ENCODE measurements at places on chromosomes 12 and 14.

DNA sequence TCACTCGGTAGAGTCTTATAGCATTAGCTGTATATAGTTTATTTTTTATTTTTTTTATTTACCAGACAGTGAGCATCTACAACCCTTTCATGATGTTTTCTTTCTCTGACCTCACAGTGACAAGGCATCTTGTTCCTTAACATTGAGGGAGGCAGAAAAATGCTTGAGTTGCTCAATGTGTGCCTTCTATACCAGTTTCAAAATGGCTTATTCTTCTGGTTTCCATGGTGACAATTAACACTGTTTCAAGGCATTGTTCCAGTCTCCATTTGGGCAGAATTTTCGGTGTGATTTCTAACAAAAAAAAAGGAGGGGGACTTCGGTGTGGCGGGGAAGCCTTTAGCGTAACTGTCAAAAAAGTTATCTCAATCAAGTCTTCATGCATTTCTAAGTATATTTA lies 209.7 kb upstream of the NPAS3 start:
- DNase-seq, result no peak

- no peak for DNase-seq
Observed at GRCh38 chr12:49823350-49823749, 4.9 kb downstream of the NCKAP5L start.

- DNase-seq, result no peak
Observed at GRCh38 chr14:105087308-105087962, 22.2 kb upstream of the GPR132 start.

DNA sequence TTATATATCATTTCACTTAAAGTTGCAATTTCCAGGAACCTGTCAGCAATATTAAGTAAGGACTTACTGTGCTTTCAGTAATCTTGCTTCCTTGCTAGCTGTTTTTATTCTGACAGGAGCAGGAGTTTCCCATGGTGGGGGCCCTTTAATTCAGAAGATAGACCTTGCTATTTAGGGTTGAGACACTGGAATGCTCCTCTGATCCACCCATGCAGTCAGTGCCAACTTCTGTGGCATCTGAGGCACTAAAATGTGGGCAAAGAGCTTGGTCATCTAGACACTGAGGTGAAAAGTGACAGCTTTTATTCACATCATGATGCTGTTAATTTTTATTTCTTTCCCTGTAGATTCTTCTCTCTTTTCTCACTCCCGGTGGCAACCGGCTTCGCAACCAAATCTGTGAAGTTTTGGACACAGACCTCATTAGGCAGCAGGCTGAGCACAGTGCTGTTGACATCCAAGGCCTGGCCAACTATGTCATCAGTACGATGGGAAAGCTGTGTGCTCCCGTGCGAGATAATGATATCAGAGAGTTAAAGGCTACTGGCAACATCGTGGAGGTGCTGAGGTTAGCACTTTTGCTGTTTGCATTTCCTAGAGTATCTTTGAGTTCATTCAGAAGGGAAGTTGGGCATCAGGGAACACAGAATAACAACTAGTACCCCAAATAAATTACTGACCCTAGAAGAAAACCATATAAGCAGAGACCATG lies 18.8 kb downstream of the TCP11L2 start:
- no peak for DNase-seq

DNA sequence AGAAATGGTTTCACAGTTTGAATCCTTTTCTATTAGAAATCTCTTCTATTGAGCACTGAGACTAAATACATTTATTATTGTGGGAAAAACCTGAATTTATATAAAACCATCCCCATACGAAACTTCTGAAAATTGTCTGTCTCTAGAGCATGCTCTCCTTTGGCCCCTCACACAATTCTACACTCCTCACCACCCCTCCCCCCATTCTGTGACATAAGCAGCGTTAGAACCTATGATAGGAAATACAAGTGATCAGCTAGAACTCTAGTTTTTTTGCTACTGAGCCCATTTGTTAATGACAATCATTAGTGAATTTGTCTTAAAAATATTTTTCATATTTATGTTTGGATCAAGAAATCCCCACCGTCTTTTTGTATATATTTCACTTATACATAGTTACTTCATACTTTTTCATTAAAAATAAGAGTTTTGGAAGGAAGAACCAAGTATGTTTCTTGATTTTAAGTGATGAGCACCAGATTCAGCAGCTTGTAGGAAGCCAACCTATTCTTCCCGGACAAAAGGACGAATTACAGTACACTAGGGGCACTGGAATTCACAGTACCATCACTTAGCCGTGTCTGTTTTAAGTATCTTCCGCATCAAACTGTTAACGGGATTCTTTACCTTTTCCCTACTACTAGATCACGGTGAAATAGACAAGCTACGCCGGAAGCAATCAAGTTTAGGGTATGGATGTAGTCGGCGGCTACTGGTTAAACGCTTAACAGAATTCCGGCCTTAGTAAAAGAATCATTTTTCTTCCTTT lies 724 bp downstream of the GTSF1 start:
- DNase-seq, result no peak

DNA sequence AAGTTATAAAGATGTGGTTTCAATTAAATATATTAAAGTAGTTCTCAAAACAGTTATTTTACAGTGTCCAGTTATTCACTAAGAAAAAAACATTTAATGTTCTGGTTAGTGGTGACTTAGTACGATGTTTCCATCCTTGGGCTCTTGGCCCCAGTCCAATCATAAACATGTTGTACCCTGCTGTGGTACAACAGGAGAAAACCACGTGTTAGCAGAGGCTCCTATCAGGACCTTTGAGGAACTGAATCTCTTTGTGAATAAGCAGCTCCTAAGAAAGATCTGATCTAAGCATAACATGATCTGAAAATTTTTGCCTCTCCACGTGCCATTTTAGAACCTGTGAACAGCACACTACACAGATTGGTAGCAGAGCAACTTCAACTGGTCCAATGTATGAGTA lies 234.0 kb downstream of the SYT1 start:
- no peak for DNase-seq

GRCh38 chr14:87252103-87252502 lies 740.9 kb downstream of the GALC start:
- no peak for DNase-seq

- no peak for DNase-seq
Observed at GRCh38 chr12:68106160-68106559, 53.4 kb downstream of the IFNG start.

GRCh38 chr14:97311411-97311810 lies 514.2 kb downstream of the VRK1 start:
- no peak for DNase-seq

GRCh38 chr14:60758885-60759284 lies 24.3 kb downstream of the MNAT1 start:
- no peak for DNase-seq

DNA sequence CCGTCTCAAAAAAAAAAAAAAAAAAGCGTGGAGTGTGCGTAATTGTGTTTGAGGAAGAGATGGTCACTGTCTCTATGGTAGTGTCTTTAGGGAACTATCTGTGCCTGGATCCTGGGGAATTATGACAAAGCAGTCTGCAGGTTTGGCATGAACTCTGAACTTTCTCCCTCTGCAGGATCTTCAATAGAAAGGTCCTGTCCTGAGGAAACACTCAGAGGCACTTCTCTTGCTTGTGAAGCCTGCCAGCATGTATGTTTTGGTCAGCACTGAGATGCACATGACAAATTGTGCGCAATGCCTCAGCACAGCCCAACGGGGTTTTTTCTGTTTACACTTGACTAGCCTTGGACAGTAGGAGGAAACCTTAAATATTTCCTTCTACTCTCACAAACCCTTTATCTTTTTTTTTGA lies 46.6 kb downstream of the ATF7 start:
- no peak for DNase-seq

- no peak for DNase-seq
Observed at GRCh38 chr12:9674226-9674590, 4.7 kb downstream of the CLEC2D start.

GRCh38 chr12:27747111-27747820 lies 32.8 kb upstream of the KLHL42 start:
- no peak for DNase-seq

- DNase-seq, result no peak
Observed at GRCh38 chr14:50826681-50827080, 4.3 kb downstream of the NIN start.

- DNase-seq, result no peak
Observed at GRCh38 chr12:6684609-6685008, 4.6 kb downstream of the ZNF384 start.

GRCh38 chr12:121108492-121108891 lies 24.2 kb upstream of the P2RX7 start:
- no peak for DNase-seq

GRCh38 chr14:85576218-85576617 lies 46.3 kb downstream of the FLRT2 start:
- no peak for DNase-seq

DNA sequence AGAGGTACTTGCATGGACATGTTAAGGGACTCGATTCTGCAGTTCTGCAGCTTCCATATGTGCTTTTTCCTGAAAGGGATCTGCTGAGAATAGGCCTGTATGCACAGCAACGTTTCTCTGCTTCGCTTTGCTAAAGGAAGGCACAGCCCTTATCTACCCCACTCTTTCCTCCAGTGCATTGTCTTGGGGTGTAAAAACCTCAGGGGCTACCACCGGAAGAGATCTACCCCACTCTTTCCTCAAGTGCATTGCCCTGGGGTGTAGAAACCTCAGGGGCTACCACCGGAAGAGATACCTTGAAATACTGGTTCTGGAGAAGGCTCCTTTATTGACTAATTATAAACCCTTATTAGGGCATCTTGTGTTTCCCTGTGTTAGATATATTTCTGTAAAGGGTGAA lies 52.9 kb downstream of the SEL1L start:
- no peak for DNase-seq

DNA sequence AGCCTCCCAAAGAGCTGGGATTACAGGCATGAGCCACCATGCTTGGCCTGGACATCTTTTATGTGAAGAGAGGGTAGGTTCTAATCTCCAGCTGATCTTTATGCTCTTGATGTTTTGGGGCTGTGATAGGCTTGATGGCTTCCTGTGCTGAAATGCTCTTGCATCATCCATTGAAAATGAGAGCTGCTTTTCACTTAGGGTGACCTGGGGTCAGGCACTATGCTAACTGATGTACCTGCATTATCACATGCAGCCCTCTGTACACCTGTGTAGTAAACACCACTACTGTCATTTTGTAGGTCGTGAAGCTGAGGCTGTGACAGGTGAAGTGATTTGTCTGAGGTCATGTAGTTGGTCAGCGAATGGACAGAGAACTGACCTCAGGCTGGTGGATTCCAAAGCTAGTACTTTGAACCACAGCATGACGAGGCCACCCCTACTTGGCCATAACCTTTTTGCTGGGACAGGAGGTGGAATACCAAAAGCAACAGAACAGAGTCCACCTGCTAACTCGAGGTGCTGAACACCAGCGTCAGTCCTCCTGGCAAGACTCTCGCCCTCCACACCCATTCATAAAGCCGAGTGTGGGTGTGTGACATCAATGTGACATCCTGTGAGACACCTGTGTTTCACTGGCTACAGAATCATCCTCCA lies 69.1 kb downstream of the C12orf75 start:
- DNase-seq, result no peak

GRCh38 chr12:89574736-89575208 lies 48.9 kb upstream of the POC1B start:
- DNase-seq, result no peak

DNA sequence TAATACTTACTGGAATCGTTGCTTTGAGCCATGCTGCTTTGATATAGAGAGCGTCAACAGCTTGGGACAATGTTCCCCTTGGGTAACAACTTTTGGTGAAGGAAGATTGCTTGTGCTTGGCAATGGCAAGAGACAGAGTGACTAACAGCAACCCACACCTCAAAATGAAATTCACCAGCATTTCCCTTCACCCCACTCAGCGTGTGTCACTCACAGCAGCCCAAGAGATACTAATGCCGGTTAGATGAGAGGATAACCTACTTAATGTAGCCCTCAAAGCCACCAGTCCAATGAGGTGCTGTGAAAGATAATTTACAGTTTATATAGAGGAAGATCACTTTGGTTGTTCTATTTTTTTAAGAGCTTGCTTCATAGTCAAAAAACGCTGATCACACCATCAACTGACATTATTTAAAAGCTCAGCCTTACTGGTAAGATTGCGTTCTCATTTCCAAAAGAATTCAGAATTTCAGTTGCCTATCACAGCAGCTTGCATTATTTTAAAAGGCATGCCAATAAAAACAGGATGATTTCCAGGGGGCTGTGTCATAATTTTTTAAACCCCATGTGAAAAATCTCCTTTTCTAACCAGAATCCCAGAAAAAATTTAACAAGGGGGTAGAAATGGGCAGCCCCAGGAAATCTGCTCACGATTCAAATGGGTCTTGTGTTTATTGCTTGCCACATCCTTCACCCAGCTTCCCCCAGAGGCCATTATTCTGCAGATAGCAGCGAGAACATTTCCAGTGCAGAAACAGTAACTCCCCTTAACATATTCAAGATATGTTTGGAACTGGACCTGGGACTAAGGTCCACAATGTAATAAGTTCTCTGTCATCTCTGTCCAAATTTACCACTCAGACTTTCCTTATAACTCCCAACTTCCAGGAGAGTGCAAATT lies at the start of gene IL26:
IL26 (minus strand) TSS at position 235 of the 901 bp plus-strand sequence; CDS start at position 181, 54 bp downstream.
- DNase-seq, result no peak

GRCh38 chr14:24259282-24260025 lies 3.5 kb downstream of the TGM1 start:
- no peak for DNase-seq

DNA sequence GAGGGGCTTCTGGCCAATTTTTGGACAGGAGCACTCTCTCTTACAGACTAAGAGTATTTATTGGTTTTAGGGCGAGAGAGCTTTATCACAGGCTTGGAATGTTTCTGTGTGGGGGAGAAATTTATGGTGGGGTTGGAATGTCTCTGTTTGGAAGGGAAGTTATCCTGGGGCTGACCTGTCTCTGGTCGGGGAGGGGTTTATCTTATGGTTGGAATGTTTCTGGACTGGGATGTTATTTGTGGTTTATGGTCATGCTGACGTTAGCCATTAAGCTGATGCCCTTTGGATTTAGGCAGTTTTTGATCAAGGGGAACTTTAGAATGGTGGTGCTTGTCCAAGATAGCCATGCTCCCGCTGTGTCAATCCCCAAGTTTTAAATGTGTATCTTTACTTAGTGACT lies 614.8 kb downstream of the DIO2 start:
- DNase-seq, result no peak

DNA sequence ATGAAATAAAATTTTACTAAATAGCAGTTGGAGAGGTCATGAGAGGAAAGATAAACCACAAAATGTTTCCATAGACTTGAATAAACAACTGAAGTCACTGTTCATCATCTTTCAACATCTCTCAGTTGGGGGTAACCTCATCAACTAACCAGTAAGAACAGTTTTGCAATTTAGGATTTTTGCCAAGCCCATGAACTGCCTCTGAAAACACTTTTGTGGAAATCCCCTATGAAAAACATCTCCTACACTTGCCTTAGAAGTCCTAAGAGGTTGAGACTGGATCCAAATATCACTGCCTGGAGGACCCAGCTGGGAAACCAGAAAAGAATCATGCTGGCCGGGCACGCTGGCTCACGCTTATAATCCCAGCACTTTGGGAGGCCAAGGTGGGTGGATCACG lies 273.1 kb downstream of the C12orf50 start:
- DNase-seq, result no peak

- no peak for DNase-seq
Observed at GRCh38 chr12:103998976-103999375, 33.3 kb downstream of the TDG start.

GRCh38 chr12:122891661-122892525 lies 4.0 kb downstream of the VPS37B start:
- DNase-seq, result no peak

All from cortex of kidney (tissue), 1 donor.